OCI-M1 (cell line): ENCODE measurements at places on chromosomes 16 and 17.

DNA sequence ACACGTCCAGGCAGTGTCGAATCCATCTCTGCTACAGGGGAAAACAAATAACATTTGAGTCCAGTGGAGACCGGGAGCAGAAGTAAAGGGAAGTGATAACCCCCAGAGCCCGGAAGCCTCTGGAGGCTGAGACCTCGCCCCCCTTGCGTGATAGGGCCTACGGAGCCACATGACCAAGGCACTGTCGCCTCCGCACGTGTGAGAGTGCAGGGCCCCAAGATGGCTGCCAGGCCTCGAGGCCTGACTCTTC is 7.2 kb upstream of the CD68 start:
- no peak for DNase-seq

DNA sequence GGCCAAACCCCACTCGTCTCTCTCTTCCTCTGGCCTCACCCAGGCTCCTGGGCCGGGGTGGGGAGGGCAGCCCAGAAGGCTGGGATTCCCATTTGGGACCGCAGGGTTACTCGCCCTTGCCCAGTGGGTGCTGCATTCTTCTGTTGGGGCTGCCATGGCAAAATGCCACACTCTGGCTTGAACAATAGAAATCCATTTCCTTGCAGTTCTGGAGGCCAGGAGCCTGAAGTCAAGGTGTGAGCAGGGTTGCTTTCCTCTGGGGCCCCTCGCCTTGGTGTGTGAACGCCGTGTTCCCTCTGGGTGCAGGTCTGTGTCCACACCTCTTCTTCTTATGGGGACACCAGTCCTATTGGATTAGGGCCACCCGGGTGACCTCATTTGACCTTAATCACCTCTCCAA is 105.8 kb upstream of the GSE1 start:
- DNase-seq = no peak

- DNase-seq = no peak
Observed at GRCh38 chr16:88936008-88936555, 40.9 kb downstream of the CBFA2T3 start.

DNA sequence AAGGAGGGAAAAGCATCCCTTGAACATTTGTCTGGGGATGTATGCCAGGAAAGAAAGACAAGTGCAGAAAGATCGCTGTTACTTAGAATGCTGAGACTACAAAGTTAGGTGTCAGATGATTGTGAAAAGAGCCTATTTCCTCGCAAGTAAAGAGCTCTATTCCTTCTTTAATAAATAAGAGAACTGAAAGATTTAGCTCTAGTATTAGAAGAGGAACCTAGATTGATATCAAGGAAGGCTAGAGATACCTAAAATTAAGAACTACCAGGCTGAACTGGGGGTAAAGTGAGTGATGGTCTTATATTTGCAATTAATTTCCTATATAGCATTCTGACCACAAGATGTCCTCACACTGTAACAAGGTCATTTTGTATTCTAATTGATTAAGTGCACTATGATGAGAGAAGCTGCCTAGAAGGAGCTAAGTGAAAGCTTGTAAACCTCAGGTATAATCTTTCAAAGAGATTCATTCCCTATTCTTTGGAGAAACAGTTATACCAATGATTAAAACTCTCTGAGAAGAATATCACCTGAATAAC is 62.3 kb downstream of the SSH2 start:
- peak; percentile 38 for DNase-seq

DNA sequence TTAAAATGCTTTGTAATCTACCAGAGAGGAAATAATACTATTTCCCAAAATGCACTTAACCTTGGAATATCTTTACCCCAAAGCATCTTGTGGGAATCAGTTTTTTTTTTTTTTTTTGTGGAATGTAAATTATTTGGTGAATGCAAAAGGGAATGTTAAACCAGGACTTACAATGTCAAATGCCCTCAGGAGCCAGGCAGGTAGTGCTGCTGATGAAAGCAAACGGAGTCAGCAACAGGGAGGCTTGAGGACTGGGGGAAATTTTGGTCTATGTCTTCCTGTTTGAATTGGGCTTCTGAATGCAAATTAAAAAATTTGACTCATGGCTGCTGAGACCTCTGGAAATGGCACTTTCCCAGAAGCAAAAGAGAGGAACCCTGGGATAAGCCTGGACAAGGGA is 96.5 kb upstream of the NLRP1 start:
- no peak for DNase-seq

- no peak for DNase-seq
Observed at GRCh38 chr16:68768175-68768574, 31.1 kb downstream of the CDH1 start.

GRCh38 chr17:56319531-56319930 is 166.3 kb downstream of the ANKFN1 start:
- DNase-seq = peak; percentile 83

- no peak for DNase-seq
Observed at GRCh38 chr16:67571981-67572431, 9.7 kb downstream of the CTCF start.

- DNase-seq = peak; percentile 91
Observed at GRCh38 chr17:38598536-38598935, 7.2 kb downstream of the SRCIN1 start.

DNA sequence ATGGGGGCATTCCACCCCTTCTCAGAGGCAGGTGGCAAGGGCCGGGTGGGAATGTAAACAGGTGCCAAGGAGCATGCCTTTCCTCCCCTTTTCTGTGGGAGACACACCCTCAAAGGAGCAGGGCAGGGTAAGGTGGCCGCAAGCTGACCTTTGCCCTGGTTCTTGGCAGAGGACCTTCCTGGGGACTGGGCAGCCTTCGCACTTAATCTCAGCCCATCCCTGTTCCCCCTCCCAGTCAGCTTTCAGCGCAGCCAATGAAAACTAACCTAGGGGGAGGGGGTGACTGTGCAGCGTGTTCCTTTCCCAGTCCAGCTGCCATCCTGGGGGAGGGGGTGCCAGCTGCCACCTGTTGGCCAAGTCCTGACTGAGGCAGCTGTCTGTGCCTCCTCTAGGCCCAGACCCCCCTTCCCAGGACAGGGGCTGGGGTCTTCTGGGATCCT is 2.8 kb downstream of the TRAF4 start:
- DNase-seq = no peak

- DNase-seq = no peak
Observed at GRCh38 chr17:2194889-2195335, 108.7 kb downstream of the SMG6 start.

DNA sequence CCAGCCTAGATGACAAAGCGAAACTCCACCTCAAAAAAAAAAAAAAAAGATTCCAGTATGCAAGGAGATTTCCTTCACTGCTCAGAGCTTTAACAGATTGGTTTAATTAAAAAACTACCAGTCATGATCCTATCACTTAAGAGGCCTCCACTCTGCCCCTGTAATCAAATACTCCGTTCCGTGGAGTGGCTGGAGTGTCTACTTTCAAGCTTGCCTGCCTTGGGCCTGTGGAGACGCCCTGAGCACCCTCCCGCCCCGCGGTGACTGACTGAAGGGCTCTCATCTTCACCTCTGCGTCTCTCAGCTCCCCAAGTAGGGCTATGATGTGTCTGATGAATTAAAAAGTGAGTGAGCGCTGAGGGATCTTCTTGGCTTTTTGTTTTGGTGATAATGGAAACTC is 25.3 kb upstream of the TRPV3 start:
- no peak for DNase-seq

DNA sequence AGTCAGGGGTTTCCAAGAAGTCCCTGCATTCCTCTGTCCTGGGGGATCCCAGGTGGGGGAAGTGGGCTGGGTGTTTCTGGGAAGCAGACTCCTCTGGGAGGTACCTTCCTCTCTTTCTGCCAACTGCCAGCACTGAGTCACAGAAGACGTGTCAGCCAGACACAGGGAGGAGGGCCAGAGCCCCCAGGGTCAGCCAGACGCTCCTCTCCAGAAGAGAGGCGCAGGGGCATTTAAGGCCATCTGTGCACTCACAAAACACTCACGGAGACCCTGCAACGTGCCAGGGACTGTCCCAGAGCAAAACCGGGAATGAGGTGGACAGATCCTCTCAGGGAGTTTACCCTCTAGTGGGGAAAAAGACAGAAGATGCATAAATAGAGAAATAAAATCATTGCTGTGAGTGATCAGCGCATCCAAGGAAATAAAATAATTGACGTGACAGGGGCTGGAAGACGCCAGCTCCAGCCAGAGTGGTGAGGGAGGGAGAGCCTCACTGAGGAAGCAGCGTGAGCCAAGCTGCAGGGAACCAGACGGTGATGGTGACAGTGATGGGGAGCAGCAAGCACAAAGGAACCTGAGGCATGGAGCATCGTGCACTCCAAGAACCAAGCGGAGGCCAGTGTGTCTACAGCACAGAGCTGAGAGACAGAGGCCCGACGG is 105.4 kb downstream of the ZNF423 start:
- no peak for DNase-seq

GRCh38 chr17:20009302-20010098 is at the start of gene SPECC1:
SPECC1 (plus strand) TSS chr17:20009359; CDS start chr17:20096652, 87,293 bp downstream.
- DNase-seq = peak; percentile 85

GRCh38 chr16:56493126-56493525 is 26.7 kb downstream of the BBS2 start:
- no peak for DNase-seq

- no peak for DNase-seq
Observed at GRCh38 chr16:85524365-85524629, 88.8 kb upstream of the GSE1 start.

- DNase-seq = no peak
Observed at GRCh38 chr16:28182183-28182582, 29.6 kb downstream of the XPO6 start.

DNA sequence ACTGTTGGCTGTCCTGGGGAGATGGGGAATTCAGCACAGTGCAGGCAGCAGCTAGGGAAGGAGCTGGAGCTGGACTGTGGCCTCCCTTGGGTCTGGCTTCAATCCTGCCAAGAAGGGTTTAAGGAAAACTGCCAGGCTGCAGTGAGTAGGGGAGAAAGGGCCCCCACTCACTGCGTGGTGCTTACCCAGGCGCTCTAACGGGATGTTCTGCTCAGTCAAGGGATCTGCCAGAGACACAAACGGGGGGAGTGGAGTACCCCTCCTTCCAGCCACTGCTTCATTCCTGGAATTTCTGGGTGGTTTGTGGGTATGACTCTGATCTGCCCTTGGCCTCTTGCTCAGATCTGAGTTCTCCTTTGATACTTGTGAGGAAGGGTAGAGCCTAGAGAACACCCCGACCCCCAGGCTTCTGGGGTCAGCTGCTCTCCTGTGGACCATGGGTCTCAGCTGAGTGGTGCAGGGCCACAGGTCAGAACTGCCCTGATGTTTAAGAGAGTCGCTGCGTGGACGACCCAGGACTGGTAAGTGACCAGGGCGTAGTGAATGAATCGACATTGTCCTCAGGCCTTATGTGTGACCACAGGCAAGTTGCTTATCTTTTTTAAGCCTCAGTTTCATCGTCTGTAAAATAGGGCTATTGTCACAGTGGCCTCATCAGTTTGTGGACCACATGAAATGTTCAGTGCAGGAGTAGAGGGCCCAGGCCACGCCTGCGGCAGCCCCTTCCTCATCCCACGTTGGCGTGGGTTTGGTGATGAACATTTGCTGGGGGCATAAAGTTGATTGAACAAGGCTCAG is 9.6 kb downstream of the CRISPLD2 start:
- no peak for DNase-seq

GRCh38 chr16:49724774-49725173 is 131.1 kb downstream of the ZNF423 start:
- no peak for DNase-seq

DNA sequence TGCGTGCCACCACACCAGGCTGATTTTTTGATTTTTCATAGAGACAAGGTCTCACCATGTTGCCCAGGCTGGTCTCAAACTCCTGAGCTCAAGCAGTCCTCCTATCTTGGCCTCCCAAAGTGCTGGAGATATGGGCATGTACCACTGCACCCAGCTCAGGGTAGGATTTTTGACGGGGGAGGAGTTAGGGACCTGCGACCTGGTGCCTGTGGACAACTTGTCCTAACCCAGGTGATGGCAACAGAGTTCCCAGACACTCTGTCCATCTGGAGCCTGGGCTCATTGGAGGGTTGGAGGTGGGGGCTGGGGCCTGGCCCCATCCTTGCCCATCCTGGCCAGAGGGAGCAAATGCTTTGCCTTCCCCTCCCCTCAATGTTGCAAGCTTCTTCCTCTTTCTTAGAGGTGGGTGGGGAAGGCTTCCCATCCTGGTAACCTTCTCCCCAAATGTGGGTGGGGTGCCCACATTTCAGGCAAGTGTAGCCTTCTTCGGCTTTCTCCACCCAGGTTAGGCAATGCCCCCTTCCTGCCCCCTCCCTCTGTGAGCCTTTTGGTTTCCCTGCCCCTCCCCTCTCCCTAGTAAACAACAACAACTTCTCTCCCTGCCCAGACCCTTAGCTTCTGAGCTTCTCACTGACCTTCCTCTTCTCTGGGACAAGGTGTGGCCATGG is 24.9 kb downstream of the RARA start:
- peak; percentile 20 for DNase-seq

- no peak for DNase-seq
Observed at GRCh38 chr17:83106913-83107655, 27.7 kb downstream of the METRNL start.

- no peak for DNase-seq
Observed at GRCh38 chr17:33497623-33498022, 204.5 kb upstream of the ASIC2 start.

GRCh38 chr16:68408428-68408827 is 39.9 kb downstream of the SMPD3 start:
- no peak for DNase-seq

DNA sequence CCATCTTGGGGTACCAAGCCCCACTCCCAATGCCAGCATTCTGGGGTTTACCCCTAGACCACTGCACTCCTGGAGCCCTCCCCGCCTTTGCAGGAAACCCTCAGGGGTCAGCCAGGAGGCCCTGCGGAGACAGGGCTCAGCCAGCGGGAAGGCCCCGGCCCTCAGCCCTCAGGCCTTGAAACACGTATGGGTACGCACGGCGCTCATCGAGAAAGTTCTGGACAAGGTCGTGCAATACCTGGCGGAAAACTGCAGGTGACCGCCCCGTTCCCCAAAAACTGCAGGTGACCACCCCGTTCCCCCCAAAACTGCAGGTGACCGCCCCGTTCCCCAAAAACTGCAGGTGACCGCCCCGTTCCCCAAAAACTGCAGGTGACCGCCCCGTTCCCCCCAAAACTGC is 24.7 kb downstream of the SGSM2 start:
- DNase-seq = no peak

- no peak for DNase-seq
Observed at GRCh38 chr17:3502466-3502865, 26.7 kb downstream of the ASPA start.

DNA sequence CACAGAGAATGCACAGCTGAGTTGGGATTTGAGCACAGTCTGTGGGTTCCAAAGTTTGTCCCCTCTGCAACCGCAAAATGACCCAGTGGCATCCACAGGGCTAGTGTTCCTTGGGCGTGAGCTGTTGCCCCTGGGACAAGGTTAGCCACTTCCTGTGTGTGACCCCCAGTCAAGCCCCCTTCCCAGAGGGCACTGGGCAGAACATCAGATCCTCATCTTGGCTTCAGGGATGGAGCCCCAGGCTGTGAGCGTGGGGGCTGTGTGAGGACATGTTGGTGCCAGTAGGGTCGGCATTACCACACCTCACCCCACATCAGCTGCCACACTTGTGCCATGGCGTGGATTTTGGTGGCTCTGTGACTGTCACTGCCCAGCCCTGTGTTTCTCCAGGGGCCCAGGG is 55.3 kb downstream of the USP22 start:
- DNase-seq = no peak

GRCh38 chr16:29023279-29024277 is 38.7 kb downstream of the LAT start:
- no peak for DNase-seq

- DNase-seq = peak; percentile 35
Observed at GRCh38 chr16:11583166-11583565, 3.6 kb downstream of the LITAF start.

GRCh38 chr17:77601054-77601979 is 357.2 kb upstream of the TNRC6C start:
- DNase-seq = no peak
